Activated T-helper 1 cell treated with anti-CD3 and anti-CD28 coated beads, Interleukin-2, amount 50 U/mL, for 16 hours (primary cell): ENCODE measurements at places on chromosomes 1 and 21.

GRCh38 chr1:115466433-115466832 is 128.4 kb upstream of the NGF start:
- no peak for DNase-seq

GRCh38 chr1:43082740-43083139 is 89.3 kb downstream of the EBNA1BP2 start:
- no peak for DNase-seq

- DNase-seq = no peak
Measured at GRCh38 chr1:147723691-147724323, 36.6 kb downstream of the GJA5 start.

GRCh38 chr1:107531065-107531908 is 390.4 kb downstream of the NTNG1 start:
- DNase-seq = no peak

DNA sequence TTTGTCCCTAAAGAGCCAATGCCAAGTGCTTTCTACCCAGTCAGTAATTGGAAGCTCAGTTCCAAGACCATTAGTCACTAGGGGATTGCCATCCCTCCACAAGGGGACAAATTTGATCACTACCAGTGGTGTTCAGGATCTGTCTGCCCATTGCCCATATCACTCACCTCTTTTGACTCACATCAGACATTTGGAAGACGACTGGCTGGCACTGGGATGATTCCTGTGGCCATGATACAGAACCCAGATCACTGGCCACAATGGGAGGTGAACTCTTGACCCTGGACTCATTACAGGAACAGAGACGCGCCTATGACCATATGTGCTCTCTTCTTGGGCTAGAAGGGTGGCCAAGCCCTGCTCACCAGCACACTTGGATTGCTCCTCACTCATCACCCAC is 71.0 kb downstream of the COLGALT2 start:
- DNase-seq = no peak

DNA sequence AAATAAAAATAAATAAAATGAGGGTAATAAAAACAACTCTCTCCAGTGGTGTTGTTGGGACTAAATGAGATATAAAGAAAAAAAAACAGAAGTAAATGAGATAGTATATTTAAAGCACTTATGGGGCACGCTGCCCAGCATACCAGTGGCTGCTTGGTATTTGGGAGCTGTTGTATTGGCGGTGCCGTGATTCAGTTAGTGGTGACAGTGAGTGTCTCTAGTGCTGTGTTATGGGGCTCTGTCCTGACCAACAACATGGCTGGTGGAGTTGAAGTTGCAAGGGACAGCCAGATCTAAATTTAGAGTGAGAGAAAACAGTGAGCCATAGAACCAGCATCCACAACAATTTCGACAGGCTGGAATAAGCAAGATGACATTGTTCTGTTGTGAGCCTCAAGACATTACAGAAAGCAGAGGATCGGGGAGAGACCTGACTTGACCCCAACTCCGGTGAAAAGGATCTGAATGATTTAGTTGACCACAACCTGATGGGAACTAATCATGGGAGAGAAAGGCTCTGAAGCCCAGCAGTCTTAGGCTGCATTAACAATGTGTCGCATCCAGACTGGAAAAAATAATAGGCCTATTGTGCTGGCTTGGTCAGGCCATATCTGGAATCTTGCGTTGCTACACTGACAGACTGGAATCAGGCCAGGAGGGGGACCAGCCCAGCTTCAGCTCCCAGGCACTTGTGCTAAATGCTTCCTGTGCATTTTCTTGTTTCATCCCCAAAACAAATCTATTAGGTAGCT is 2.4 kb upstream of the MFSD2A start:
- DNase-seq = no peak

- DNase-seq = no peak
Measured at GRCh38 chr1:67860776-67861175, 27.5 kb upstream of the GNG12 start.

DNA sequence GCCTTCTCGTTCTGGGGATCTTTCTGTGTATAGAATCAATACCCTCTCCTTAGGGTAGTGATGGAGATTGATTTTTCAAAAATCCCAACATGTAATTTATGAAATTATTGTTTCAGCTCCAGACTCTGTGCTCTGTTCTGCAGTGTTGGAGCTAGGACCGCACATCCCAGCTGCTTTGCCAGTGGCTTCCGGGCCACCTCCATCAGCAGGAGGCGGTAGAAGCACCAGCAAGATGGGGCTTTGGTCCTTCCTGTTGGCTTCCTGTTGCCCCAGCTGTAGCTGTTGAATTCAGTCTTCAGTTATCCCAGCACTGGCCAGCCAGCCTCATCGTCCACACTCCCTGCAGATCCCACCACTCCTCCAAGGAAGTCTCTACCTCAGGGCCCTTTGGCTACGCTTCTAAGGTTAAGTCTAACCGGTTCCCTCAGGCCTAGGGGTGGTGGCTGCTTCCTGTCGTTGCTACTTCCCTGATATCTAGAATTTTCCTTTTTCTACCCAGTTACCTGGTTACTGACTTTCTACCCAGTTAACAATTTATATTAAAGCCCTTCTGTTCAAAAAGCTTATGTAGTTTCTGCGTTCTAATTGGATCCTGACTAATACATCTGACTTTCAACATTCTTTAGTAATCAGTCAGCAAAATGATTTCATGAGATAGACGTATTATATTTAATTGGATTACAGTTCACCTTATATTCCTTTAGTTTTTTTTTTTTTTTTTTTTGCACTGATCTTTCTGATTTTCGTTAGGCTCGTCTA is 24.6 kb downstream of the GALNT2 start:
- no peak for DNase-seq

DNA sequence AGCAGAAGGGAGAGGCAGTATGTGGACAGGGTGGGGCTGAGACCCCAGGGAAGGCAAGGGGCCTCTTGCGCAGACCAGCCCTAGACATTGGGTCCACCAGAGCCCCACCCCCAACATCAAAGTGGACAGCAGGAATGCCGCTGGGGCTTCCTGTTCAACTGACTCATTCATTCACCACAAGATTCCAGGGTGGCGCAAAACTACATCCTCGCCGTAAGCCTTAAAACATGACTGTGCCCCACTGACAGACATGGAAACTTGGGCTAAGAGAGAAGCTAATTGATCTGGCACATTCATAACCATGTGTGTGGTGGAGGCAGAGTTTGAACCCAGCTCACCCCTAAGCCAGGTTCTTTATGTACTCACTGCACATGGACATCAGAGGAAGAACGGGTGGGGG is 14.0 kb downstream of the COL16A1 start:
- no peak for DNase-seq

DNA sequence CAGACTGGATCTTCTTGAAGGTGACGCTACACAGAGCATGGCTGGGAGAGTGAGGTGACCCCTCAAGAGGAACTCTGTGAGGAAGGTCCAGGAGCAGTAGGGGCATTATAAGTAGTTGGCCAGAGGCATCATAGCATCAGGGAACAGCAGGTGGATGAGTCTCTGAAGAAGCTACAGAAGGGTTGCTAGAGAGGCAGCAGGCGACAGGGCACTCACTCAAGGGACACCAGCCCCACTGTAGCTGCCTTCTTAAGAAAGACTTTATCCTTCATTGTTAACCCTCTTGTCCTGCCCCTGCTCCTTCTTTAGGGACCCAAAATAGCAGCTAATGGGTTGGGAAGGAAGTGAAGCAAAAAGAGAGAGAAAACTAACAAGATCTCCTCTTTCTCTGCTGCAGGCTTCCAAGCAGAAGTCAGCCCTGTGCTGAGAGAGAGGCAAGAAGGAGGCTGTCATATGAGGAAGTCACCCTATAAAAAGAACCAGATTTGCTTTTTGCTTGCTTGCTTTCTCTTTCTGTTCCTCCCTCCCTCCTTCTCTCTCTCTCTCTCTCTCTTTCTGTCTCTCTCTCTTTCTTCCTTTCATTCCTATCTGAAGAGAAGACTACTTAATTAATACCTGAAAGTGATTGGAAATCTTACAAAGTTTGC is 7.7 kb upstream of the CD5L start:
- DNase-seq = no peak

GRCh38 chr1:95903060-95903459 is 669.0 kb downstream of the RWDD3 start:
- no peak for DNase-seq

GRCh38 chr21:33067043-33067442 is 2.9 kb upstream of the OLIG1 start:
- no peak for DNase-seq

GRCh38 chr1:63569640-63570316 is 23.4 kb upstream of the PGM1 start:
- DNase-seq = no peak

- DNase-seq = no peak
Measured at GRCh38 chr1:110084227-110085078, 14.0 kb upstream of the ALX3 start.

DNA sequence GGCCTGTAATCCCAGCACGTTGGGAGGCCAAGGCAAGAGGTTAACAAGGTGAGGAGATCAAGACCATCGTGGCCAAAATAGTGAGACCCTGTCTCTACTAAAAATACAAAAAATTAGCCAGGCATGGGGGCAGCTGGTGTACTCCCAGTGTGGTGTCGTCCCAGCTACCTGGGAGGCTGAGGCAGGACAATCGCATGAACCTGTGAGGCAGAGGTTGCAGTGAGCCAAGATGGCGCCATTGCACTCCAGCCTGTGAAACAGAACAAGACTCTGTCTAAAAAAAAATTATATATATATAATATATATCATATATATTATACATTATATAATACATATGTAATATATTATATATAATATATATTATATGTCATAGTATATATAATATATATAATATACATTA is 249.2 kb upstream of the TPTE start:
- DNase-seq = no peak

DNA sequence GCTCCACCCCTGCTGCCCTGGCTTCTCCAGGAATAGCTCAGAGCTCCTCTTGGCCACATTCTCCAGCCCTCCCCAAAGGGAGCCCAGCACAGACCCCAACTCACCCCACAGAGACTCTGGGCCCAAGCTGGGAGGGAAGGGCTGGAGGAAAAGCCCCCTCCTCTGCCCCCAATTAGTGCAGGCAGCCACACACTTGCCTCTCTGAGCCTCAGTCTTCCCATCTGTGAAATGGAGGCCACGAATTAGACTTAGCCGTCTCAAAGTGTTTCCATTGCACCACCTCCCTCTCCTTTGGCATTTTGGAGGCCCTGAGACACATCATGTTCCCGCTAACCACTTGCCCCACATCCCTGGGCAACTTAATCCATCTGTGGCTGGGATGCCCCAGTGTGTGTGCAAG is 108.0 kb downstream of the PAX7 start:
- no peak for DNase-seq

GRCh38 chr1:65083263-65083896 is 64.6 kb upstream of the AK4 start:
- no peak for DNase-seq

DNA sequence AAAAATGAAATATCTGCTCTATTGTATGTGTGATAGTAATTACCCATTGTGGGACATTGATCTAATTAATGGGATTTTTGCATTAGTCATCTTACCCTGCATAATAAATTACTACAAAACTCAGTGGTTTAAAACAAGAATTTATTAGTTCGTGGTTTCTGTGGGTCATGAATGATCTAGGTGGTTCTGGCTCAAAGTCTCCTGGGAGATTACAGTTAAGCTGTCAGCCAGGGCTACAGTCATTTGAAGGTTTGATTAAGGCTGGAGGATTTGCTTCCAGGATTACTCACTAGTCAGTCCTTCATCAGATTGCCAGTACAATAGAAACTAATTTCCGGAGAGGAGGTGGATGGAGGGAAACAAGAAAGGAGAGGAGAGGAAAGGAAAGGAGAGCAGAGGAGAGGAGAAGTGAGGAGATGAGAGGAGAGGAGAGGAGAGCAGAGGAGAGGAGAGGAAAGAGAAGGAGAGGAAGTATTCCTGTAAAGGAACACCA is 60.4 kb upstream of the TNFSF4 start:
- DNase-seq = no peak

DNA sequence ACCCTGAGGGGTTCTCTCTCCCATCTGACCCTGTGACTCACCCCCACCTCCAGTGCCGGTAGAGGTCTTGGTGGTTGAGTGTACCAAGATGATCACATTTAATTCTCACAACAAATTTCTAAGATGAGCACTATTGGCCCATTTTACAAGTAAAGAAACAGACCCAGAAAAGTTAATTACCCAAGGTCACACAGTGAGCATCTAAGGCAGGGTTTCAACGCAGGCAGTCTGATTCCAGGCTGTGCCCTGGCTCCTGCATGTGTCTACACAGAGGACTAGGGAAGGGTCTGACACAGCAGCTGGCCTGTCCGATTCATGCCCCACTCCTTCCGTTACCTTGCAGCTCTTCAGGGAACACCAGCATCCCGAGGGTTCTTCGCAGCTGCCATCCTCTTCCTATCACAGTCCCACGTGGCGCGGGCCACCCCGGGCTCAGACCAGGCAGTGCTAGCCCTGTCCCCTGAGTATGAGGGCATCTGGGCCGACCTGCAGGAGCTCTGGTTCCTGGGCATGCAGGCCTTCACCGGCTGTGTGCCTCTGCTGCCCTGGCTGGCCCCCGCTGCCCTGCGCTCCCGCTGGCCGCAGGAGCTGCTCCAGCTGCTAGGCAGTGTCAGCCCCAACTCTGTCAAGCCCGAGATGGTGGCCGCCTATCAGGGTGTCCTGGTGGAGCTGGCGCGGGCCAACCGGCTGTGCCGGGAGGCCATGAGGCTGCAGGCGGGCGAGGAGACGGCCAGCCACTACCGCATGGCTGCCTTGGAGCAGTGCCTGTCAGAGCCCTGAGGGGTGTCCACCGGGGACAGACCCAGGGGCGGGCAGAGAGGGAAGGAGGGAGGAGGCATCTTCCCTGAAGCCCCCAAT is 7.5 kb downstream of the NCDN start:
- DNase-seq = no peak

GRCh38 chr1:98914547-98914946 is 90.1 kb downstream of the PLPPR5 start:
- no peak for DNase-seq

DNA sequence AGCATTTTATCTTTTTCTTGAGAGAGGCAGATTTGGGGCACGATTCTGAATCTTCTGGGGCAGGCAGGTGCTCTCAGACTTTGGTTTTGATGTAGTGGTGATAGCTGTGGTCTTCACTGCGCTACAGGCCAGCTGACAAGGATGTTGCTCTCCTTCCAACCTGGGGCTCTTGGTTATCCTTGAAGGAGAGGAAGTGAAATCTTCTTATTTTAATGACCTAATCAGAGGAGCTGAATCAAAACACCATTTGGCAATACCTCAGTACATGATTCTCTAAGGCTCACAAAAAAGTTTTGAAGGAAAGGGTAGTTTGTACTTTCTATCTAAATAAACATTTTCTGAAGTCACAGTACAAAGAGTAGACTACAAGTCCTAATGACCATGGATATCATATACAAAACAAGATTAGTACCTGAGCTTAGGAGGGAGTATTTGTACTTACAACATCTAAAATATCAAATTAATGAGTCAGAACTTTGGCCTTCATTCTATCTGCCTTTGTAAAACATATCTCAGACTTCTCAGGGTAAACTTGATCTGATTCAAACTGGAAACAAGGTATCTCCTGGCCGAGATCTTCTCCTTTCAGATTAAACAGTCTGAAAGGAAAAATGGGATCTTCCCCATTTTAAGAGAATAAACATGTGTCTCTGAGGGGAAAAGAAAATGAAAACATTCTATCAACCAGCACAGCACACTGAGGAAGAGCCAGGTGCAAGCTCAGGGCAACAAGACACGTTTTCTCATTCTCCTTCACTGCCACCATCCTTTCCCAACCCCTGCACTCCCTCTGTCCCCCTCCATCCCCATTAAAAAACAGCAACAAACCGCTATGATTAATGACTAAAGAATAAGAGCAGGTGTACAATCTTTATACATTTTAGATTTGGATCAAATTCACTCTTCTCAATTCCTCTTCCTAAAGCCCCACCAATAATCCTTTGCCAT is 69.2 kb downstream of the SH3GLB1 start:
- no peak for DNase-seq
